Astrocyte of the hippocampus (primary cell): ENCODE measurements at places on chromosomes 12 and 14.

GRCh38 chr14:103393070-103393469 lies 7.9 kb downstream of the MARK3 start:
- DNase-seq: no peak

GRCh38 chr12:51351913-51352532 lies 5.5 kb upstream of the CELA1 start:
- peak; percentile 83 for DNase-seq

DNA sequence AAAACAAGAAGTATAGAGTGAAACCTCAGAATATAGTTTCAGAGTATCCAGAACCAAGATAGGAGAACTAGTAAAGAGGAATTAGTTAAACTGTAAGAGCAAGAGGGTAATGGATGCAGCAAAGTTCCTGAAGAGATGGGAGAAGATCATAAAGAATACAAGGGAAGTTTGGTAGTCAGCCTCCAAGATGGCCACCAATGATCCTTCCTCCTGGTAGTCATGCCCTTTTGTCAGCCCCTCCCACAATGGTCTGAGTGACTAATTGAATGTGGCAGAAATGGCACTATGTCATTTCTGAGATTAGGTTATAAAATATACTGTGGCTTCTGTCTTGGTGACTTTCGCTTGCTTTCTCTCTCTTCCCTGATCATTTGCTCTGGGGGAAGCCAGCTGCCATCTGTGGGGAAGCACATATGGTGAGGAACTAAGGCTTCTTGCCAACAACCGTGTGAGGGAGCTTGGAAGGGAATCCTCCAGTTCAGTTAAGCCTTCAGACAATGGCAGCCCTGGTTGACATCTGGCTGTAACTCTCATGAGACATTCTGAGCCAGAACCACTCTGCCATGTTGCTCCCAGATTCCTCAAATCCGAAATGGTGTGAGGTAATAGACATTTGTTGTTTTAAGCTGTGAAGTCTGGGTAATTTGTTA lies 55.3 kb upstream of the AMN1 start:
- no peak for DNase-seq

DNA sequence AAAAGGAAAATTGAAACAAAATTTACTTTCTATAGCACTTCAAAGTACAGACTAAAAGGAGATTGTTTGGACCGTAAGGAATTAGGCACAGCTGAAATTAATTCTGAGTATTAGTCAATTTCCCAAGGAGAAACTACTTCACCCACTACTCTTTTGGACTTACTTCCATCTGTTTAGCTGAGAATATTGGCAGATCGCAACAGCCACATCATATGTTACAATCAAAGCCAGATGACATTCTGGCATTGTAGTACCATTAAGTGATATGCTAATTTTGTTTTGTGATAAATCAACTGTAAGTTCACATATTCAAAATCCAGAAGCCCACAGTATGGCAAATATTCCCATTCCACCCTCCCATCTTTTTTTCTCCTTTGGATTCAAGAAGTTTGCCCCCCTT lies 47.1 kb upstream of the ANKS1B start:
- DNase-seq: no peak
